ENCODE measurements at places on chromosomes 16 and 17.
A peak's percentile ranks its signal among the peaks of the same experiment; 100 is the strongest.

DNA sequence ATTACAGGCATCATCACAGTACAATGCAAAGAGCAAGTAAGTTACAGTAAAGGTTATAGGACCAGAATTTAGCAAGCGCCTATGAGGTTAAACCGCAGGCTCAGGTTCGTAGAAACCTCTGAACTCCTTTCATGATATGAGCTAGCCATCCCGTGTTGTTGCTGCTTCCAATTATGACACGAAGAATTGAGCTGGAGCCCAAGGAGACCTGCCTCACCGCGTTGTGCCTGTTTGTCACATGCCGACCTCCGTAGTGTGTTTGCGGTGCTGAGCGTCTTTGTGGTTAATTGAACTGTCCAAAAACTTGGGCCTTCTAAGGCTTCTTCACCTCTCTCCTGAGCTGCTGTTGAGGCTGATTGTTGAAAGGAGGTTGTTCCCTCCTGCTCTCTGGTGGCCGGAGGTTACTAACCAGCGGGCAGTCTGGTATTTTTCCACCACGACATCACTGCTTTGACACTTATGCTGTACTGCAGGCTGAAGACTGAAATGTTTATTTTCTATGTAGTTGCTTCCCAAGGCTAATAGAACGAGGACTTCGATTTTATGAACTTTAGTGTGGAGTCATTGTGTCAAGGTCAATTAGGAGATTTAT is 67.5 kb downstream of the SEC14L1 start:
- DNase-seq: peak; percentile 22

DNA sequence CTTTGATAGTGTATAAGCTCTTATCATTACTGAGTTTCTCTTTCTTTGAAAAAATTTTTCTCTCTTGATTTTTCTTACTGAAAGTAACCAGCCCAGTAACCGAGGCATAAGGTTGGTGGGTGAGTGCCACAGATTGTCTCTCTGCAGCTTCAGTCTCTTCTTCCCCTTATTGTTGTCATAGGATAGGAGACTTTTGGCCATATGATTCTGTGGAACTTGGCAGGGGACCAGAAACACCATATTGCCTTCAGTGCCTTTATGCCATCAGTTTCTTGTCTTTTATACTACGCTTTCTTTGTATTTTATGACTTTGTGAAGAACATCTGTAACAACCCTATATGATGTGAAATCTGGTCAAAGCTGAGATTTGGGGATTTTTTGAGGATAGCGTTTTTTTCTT is 341.6 kb upstream of the TBX2 start:
- DNase-seq: no peak

DNA sequence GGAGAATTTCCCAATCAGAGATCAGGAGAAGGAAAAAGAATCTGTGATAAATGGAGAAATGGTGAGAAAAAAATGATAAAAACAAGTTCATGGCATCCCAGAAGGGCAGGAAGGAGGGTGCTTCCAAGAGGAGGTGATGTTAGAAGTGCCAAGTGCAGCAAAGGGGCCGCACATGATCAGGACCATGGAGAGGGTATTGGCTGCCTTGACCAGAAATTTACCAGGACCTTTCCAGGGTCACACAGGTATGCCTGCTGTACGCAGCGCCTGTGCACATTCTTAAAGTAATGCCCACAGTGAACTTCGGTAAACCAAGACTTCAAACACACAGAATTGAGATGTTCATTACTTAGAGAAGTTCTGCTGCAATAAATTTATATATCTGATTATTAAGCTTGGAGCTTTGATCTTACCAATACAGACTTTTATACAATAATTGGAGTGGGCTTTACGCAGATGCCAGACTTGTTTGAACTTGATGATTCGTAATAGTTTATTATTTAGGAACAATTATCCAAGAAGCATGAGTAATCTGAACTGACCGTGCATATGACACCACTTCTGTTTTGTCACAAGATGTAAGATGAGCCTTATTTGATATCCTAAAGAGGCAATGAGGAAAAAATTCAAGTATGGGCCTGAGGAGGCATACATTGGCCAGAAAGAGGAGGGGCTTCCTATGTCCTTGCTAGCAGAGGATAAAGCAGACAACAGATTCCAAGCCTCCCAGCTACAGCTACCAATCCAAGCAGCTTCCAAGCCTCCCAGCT is 2.2 kb upstream of the KRT33A start:
- no peak for DNase-seq

GRCh38 chr17:15398736-15399331 is 57.4 kb upstream of the TEKT3 start:
- no peak for DNase-seq

GRCh38 chr17:67623767-67624166 is 94.0 kb upstream of the NOL11 start:
- no peak for DNase-seq

- DNase-seq: no peak
These were observed 245.7 kb upstream of the CIBAR2 start for GRCh38 chr16:85357924-85358505.

DNA sequence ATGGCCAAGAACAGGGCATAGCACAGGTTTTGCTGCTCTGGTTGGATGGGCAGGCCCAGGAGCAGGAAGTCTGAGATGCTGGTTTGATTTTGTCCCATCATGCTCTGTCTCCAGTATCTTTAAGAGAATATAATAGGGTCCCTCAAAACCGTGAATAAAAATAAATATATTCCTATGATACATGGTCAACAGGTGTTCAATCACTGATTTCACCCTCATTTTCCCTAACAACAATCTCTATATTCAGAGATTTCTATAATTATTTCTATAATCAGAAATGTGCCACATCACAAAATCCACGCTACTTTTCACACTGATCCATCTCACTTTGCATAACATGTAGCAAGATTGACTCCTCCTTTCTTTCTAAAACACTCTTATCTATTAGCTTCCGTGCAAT is at the start of gene OR1E2:
Gene OR1E2 (minus strand): TSS at position 101 of the 400 bp plus-strand sequence. CDS start 0 bp downstream, at position 101.
- no peak for DNase-seq

- no peak for DNase-seq
These were observed 527 bp downstream of the CIAPIN1 start for GRCh38 chr16:57446531-57447185.

GRCh38 chr17:32798938-32799337 is 78.0 kb downstream of the MYO1D start:
- DNase-seq: no peak

- no peak for DNase-seq
These were observed 46.9 kb upstream of the NLK start for GRCh38 chr17:27995554-27995953.

- DNase-seq: no peak
These were observed 29.0 kb downstream of the CDK5R1 start for GRCh38 chr17:32515677-32516383.

DNA sequence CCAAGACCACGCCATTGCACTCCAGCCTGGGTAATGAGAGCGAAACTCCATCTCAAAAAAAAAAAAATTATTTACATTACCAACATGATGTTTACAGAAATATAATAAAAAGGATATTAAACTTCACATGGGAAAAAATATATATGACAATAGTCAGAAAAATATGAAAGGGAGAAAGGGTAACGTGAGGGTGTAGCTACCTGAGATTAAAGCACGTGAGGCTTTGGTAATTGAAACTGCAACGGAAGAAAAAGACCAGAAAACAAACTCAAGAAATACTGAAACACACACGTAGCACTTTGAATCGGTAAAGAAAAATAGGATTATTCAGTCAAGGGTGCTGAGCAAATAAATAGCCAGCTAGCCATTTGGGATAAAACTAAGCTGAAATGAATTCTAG is 53.6 kb downstream of the CYTH1 start:
- no peak for DNase-seq

DNA sequence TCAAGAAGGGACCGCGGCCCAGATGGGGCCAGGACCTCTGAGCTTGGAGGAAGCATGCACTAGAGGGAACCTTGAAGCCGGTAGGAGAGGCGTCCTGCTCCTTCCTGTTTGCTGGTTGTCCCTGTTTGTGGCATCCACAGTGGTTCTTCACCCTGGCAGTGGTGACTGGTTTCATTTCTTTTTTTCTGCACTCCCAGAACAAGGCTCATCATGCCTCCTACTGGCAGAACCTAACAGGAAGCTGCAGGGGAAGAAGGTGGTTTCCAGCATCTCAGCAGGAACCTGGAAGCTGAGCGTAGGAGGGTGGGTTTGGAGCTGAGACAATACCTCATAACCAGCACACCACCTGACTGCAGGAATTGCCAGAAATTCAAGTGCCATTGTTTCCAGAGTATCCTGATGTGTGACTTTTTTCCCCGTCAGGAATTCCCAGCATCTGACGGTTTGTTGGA is 5.8 kb downstream of the TMEM231 start:
- peak; percentile 30 for DNase-seq

- DNase-seq: no peak
These were observed 2.9 kb downstream of the NKD1 start for GRCh38 chr16:50550866-50551641.

DNA sequence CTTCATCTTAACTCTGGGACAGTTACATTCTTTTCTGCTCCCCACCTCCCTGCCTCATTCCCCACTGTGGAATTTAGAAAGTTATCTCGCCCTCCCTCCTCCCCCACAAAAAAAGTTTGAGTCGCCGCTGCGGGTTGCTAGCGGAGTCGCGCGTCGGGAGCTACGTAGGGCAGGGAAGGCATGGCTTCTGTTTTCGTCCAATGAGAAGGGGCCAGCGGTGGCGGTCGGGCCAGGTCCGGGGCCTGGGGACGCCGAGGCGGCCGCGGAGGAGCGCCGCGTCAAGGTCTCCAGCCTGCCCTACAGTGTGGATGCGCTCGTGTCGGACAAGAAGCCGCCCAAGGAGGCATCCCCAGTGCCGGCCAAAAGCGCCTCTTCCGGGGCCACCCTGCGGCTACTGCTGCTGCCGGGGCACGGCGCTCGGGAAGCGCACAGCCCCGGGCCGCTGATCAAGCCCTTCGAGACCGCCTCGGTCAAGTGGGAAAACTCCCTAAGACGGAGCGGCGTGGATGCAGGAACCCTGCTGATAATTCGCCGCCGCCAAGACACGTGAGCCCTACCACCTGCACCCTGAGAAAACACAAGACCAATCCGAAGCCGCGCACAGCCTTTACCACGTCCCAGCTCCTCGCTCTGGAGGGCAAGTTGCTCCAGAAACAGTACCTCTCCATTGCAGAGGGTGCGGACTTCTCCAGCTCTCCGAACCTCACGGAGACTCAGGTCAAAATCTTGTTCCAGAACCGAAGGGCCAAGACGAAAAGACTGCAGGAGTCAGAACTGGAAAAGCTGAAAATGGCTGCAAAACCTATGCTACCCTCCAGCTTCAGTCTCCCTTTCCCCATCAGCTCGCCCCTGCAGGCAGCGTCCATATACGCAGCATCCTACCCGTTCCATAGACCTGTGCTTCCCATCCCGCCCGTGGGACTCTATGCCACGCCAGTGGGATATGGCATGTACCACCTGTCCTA is 8.9 kb downstream of the OR4D1 start:
- DNase-seq: no peak

DNA sequence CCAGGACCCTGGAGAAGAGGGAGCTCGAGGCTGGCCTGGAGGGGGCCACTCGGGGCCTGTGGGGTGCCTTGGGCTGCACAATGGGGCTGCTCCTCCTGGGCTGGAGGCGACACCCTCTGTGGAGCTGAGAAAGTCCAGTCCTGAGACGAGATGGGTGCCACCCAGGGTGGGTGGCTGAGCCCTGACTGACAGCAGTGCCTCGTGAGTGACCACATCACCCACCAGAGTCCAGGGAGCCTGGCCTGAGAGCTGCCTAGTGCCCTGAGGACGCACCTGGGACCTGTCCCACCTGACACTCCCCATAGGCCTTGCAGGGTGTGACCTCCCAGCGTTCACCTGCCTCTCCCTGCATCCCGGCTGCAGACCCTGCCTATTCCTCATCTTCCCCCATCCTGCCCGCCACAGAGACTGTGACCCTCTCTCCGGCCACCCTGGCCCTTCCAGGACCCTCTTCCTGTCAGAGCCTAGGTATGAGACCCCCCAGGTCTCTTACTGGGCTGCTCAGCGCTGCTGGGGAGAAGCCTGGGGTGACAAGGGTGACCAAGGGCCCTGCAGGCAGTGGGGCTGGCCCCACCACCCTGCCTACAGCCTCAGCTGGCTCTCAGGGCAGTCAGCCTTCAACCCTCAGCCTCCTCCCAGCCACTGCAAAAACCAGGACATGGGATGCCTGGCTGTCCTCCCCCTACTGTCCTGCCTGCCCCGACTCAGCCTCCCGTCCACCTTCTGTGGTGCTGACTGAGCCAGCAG is 41.2 kb downstream of the TNFRSF13B start:
- DNase-seq: no peak

DNA sequence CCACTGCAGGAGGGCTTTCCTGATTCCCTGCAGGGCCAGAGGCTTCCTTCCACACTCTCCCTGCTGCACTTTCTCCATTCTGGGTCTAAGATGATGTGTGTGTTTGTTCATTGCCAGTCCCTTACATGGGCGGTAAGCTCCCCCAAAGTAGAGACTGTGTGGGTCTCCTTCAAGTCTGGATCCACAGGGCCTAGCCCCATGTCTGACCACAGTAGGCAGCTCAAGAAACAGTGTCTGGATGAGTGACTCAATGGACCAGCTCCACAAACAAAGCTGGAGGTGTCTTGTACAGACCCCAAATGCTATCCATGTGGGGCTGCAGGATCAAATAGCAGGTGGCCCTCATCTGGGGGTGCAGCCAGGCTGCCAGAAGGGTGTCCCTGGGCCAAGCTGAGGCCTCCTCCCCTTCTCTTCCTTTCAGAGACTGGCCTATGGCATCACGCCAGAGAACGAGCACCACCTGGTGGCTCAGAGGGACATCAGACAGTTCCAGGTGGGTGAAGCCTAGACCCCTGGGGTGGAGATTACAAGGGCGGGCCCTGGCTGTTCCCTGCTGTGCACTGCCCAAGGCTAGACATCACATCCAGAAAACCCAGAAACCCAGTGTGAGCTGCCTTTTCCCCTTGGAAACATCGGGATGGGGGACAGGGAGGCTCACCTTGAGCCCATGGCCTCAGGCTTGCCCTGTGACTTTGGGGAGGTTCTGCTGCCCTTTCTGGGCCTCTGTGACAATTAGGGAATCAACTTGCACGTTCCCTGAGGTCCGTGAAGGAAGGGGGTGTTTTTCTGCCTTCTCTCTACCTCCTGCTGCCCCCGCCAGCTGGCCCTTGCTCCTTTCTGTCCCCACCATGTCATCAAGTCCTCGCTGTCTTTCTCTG is 45.9 kb downstream of the SLC6A2 start:
- peak; percentile 35 for DNase-seq

DNA sequence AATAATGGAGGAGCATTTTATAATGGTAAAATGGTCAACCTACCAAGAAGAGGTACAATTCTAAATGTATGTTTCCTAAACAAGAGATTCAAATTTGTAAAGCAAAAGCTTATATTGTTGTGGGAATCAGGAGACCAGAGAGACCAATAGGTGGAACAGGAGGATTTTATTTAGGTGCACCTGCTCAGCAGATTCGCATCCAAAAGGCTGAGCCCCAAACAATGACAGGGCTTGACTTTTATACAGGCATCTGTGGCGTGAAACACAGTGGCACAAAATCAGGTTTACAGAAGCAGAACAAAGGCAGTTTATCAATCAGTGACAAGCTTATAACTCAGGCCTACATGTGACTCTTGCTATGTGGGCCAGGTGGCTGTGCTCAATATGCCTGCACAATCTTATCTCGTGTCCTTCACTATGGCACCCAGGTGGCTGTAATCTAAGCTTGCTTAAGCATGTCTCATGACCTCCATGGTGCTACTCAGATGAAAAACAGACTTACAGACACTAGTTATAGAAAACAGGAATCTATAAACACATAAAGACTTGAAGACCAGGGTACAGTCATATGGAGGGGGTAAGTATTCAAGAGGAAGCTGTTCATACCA is 780.2 kb upstream of the CA10 start:
- DNase-seq: no peak

Measured in NT2/D1 (cell line).